ENCODE measurements at places on chromosomes 12 and 14.

- DNase-seq: no peak
Measured at GRCh38 chr12:1870086-1870485, 48.4 kb downstream of the CACNA2D4 start.

- DNase-seq: no peak
Measured at GRCh38 chr12:95733141-95733825, 57.3 kb downstream of the NTN4 start.

GRCh38 chr12:27162229-27162537 lies 79.8 kb upstream of the C12orf71 start:
- DNase-seq: no peak

DNA sequence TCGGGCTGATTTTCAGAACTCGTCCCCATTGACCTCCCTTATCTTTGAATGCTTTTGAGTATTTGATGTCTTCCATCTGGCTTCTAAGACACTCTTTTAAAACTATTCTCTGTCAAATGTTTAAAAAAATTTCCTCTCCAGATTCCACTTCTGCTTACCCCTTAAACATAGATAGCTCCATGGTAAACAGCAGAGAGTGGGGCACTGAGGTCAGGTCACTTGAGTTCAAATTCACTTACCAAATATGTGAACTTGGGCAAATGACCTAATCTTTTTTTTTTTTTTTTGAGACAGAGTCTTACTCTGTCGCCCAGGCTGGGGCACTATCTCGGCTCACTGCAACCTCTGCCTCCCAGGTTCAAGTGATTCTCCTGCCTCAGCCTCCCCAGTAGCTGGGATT lies 126.8 kb upstream of the CPSF6 start:
- no peak for DNase-seq

DNA sequence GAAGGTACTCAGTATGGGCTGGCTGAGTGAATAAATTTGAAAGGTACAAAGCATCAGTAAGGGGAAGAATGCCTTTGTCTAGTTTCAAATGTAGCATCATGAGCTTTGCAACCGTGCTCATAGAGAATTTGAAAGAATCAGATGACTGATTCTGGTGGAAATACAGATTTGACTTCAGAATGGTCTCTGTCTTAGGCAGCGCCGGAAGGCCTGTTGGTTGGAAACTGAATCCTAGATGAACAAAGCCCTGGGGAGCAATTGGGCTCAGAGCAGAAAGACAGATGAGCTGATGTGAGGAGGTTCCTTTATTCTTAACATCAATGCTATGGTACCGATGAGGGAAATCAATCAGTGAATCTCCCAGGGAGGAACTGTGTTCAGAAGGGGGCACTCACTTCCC lies 137.3 kb downstream of the SNAPC1 start:
- no peak for DNase-seq

- DNase-seq: no peak
Measured at GRCh38 chr14:57657487-57657886, 163.8 kb upstream of the CCDC198 start.

DNA sequence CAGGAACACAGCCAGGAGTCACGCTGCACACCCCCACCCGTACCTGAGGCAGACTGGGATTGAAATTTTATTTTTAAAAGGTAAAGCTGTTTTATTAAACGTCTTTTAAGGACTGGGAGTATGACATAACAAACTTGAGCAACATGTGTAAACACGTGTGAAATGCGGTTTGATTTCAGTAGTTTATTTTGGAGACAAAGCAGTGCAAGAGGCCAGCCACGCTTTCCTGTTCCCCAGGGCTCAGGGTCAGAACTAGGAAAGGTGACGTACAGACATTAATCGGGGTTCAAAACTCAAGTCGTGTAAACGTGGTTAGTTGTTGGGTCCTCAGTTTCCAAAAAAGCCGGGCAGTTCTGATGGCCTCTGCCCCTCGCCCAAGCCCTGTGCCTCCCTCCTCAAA lies 16.7 kb downstream of the CHGA start:
- no peak for DNase-seq

- no peak for DNase-seq
Measured at GRCh38 chr12:7959701-7960121, 23.7 kb upstream of the SLC2A3 start.

- DNase-seq: no peak
Measured at GRCh38 chr12:66062290-66062625, 68.3 kb downstream of the LLPH start.

GRCh38 chr12:71208053-71208685 lies 50.4 kb upstream of the TSPAN8 start:
- no peak for DNase-seq

GRCh38 chr12:11568762-11569478 lies 80.6 kb upstream of the ETV6 start:
- no peak for DNase-seq

GRCh38 chr12:74538491-74539258 lies 1.0 kb downstream of the ATXN7L3B start:
- DNase-seq: no peak

DNA sequence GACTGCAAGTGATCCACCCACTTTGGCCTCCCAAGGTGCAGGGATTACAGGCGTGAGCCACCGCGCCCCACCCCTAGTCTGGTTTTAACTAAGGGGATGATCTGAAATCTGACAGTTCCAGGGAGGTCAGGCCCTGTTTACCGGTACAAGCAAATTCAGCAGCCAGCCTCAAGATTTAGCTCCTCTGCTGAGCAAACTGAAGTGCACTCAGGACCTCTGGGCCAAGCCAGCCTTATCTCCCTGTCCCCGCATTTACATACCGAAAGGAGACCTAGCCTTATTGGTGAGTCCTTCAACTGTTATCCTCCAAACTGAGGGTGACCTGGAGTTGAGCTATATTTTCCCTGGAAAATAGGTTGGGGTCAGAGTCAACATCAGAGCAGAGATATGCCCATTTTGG lies 835 bp upstream of the ABHD4 start:
- DNase-seq: no peak

DNA sequence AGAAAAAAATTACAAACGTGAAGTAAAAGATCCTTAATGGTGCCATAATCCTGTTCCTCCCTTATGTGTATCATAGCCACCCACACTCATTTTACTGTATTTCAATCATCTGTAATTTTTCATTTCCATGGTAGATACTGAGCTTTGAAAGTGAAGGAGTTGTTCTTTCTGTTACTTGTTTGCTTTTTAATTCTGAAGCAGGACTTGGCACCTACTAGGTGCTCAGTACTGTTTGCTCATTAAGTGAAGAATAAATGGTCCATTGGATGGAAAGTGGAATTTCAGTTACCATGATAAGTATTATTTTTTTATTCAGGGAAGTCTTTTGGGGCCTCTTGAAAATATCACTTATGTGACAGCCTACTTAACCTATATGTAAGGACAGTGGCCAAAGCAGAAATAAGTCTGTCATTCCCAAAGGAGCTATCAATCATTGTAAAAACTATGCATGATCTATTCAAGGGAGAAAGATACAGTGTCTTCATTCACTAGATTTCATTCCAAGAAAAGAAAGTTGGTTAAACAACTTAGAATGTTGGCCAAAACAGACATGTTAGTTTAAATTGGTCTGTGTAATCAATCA lies 1244.4 kb upstream of the SEL1L start:
- DNase-seq: no peak

DNA sequence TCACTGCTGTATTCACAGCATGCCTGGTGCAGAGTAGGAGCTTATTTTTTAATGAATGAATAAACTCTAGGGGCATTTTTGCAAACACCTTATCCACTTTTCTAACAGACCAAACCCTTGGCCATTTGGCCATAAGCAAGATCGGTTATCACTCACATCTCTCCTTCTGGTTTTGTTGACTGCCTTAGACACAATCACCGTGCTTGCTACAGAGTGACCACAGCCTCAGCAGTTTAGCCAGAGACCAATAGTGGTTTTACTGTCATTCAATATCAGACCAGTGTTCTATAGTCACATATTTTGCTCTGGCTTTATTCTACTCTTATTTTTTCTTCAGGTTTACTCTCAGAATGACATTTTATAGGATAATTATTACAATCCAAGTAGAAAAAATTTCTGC lies 2.2 kb downstream of the KLRB1 start:
- DNase-seq: no peak

Data from AG09319 (cell line).